ENCODE measurements at places on chromosomes 6 and 20. TPM values are rescaled to one million over a fixed set of nuclear protein-coding genes. Genes with fewer than 3 reads are reported as not detected.

The MTG2 gene
- total RNA-seq, result 23.6 TPM

The EDN3 gene
- total RNA-seq, result under 0.01 TPM

The LIN28B gene
- total RNA-seq, result not detected

The OTOR gene
- not detected for total RNA-seq

The IPCEF1 gene
- total RNA-seq, result not detected

The PCMTD2 gene
- total RNA-seq, result 31.2 TPM

The FOXS1 gene
- total RNA-seq, result 1.1 TPM

The GNAS gene
- total RNA-seq, result 607 TPM

The KIF6 gene
- total RNA-seq, result not detected

The CHRNA4 gene
- not detected for total RNA-seq

The SLC52A3 gene
- not detected for total RNA-seq

The MEA1 gene
- 54.0 TPM for total RNA-seq

The ZNF831 gene
- total RNA-seq, result not detected

The MOCS1 gene
- 7.9 TPM for total RNA-seq

The TMEM244 gene
- not detected for total RNA-seq

The PRKN gene
- total RNA-seq, result 1.8 TPM

The DEF6 gene
- 0.70 TPM for total RNA-seq

The DEFB132 gene
- not detected for total RNA-seq

The PDE7B gene
- total RNA-seq, result 7.5 TPM

The OPRL1 gene
- total RNA-seq, result 0.93 TPM

The BMP7 gene
- total RNA-seq, result not detected

The ANGPT4 gene
- total RNA-seq, result under 0.01 TPM

The WRNIP1 gene
- total RNA-seq, result 35.0 TPM

The F13A1 gene
- not detected for total RNA-seq

The TPBG gene
- total RNA-seq, result 55.1 TPM

The TSHZ2 gene
- 16.3 TPM for total RNA-seq

The MAFB gene
- total RNA-seq, result 1.1 TPM

The RALGAPA2 gene
- 6.0 TPM for total RNA-seq

The LY6G5C gene
- total RNA-seq, result not detected

The GSTA3 gene
- not detected for total RNA-seq

The HSPA1A gene
- 62.6 TPM for total RNA-seq

The MPIG6B gene
- total RNA-seq, result not detected

The NOP56 gene
- 99.5 TPM for total RNA-seq

The SLC35D3 gene
- not detected for total RNA-seq

The CFAP61 gene
- total RNA-seq, result not detected

The HLA-DMB gene
- not detected for total RNA-seq

The BPIFA1 gene
- total RNA-seq, result not detected

The RAB32 gene
- 95.8 TPM for total RNA-seq

The POU5F1 gene
- total RNA-seq, result not detected

The LRRN4 gene
- 1.0 TPM for total RNA-seq

The COL9A3 gene
- 133 TPM for total RNA-seq

The GGTLC1 gene
- not detected for total RNA-seq

The C20orf204 gene
- total RNA-seq, result 0.12 TPM

The APMAP gene
- 88.7 TPM for total RNA-seq

The SYTL3 gene
- total RNA-seq, result 0.58 TPM

The EYA4 gene
- total RNA-seq, result not detected

The UNC5CL gene
- total RNA-seq, result 0.12 TPM

The SNPH gene
- 4.4 TPM for total RNA-seq

The SLC16A10 gene
- not detected for total RNA-seq

The CAGE1 gene
- not detected for total RNA-seq

The SMPDL3A gene
- total RNA-seq, result 14.3 TPM

The RBM24 gene
- 3.0 TPM for total RNA-seq

The DZANK1 gene
- 0.35 TPM for total RNA-seq

The LY86 gene
- total RNA-seq, result not detected

The BPIFB4 gene
- not detected for total RNA-seq

The PI16 gene
- 0.35 TPM for total RNA-seq
